ENCODE measurements at places on chromosomes 13 and 19. TPM values are rescaled to one million over a fixed set of nuclear protein-coding genes. Genes with fewer than 3 reads are reported as not detected.

TPTE2 gene
- total RNA-seq = not detected

IGSF23 gene
- not detected for total RNA-seq

GRCh38 chr13:37944869-37945442 lies 75.4 kb upstream of the TRPC4 start:
- no peak for DNase-seq
- H3K4me1 ChIP-seq = no peaks in the 10 kb centered on the region
- no peaks in the 10 kb centered on the region for H3K27me3 ChIP-seq
- no peaks in the 10 kb centered on the region for H3K36me3 ChIP-seq
- no peak overlapping the region for H3K27ac ChIP-seq

- DNase-seq = no peak
- H3K27me3 ChIP-seq = no peaks in the 10 kb centered on the region
- no peak overlapping the region for H3K27ac ChIP-seq
- H3K4me1 ChIP-seq = no peaks in the 10 kb centered on the region
- H3K36me3 ChIP-seq = no peaks in the 10 kb centered on the region
Observed at GRCh38 chr13:108618233-108618632, 11.2 kb upstream of the MYO16 start.

- H3K36me3 ChIP-seq = no peaks in the 10 kb centered on the region
- H3K4me1 ChIP-seq = peaks cover 24% of the 10 kb centered on the region
- H3K4me3 ChIP-seq = no peak overlapping the region
- H3K27me3 ChIP-seq = no peaks in the 10 kb centered on the region
- H3K27ac ChIP-seq = peak overlapping the region; percentile 99
Observed at GRCh38 chr13:30898678-30899241, 7.3 kb upstream of the MEDAG start.

Measured in ascending aorta (tissue), 2 donors.